Activated CD8-positive, alpha-beta memory T cell treated with anti-CD3 and anti-CD28 coated beads for 36 hours (primary cell): ENCODE measurements at places on chromosomes 13 and 19. TPM values are rescaled to one million over a fixed set of nuclear protein-coding genes. Genes with fewer than 3 reads are reported as not detected.

Gene NKG7
- 835 TPM for total RNA-seq

Gene URI1
- 67.4 TPM for total RNA-seq

Gene SYNGR4
- total RNA-seq = not detected

Gene SRRM5
- total RNA-seq = 0.08 TPM

Gene SHC2
- not detected for total RNA-seq

Gene LMO7
- total RNA-seq = 2.0 TPM

Gene RLN3
- not detected for total RNA-seq

Gene ZNF442
- 2.5 TPM for total RNA-seq

Gene OR10H1
- not detected for total RNA-seq

Gene TNFSF9
- 5.1 TPM for total RNA-seq

Gene ZNF865
- 12.0 TPM for total RNA-seq

Gene ZSCAN5A
- 11.7 TPM for total RNA-seq

Gene ONECUT3
- total RNA-seq = not detected

Gene METTL21C
- not detected for total RNA-seq

Gene TNFSF11
- 7.4 TPM for total RNA-seq

Gene NXNL1
- not detected for total RNA-seq

Gene CCDC8
- total RNA-seq = not detected

Gene IL17D
- total RNA-seq = 1.0 TPM

Gene ZNF850
- 5.0 TPM for total RNA-seq

Gene IGFL1
- total RNA-seq = not detected

Gene ZIC5
- not detected for total RNA-seq

Gene AMER2
- total RNA-seq = not detected

Gene IFNL1
- total RNA-seq = not detected

Gene KL
- total RNA-seq = 0.19 TPM

Gene LILRB4
- total RNA-seq = not detected

Gene CGB2
- not detected for total RNA-seq

Gene ZNF534
- total RNA-seq = not detected
